Stimulated activated CD8-positive, alpha-beta memory T cell treated with anti-CD3 and anti-CD28 coated beads, Interleukin-7, amount 100 ng/mL, for 1 hour (primary cell): ENCODE measurements at places on chromosomes 1 and 21.

DNA sequence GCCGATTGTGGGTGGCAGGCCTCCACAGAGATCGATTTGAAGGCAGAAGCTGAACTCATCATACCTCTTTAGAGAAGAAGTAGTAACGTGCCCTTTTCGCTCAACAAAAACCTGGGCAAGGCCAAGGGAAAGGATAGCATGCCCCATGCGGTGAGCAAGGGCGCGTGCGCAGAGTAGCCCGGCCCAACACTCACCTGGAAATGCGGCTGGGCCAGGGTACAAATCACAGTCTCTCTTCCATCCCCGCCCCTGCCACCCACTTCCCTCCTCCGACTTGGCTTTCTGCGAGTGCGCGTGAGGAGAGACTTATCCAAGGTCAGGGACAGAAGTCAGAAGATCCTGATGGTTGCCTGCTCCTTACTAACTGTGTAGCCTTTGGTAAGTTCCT, 160.7 kb upstream of the C1orf21 start:
- DNase-seq, result no peak

DNA sequence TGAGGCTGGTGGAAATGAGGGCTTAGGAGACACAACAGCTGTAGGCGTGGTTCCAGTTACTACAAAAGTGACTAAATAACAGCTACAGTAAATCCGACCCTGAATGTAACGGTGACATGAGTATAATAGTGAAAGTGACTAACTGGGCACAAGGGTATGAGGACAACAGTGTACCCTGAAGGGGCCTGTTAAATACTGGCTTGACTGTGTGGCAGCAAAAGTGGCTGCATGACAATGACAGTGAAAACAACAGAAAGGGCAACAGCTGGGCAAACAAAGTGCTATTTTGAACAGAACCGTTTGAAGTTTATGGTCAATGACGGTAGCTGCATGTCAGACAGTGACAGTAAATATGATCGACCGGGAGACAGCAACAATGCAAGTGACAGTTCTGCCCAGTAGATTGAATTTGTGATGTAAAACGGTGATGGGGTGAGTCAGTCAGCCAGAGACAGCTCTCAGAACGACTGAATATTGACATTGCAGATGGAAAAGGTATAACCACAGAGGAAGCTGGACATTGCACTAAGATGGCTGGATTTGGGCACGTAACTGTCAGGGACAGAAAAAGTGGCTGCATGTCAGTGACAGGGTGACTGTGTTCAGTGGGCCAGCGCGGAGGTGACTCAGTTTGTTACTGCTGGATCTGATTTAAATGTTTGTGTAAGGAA, 1.2 kb upstream of the ZBTB40 start:
- DNase-seq, result no peak

- DNase-seq, result no peak
These were observed 16.5 kb downstream of the PTCH2 start for GRCh38 chr1:44826375-44827196.

DNA sequence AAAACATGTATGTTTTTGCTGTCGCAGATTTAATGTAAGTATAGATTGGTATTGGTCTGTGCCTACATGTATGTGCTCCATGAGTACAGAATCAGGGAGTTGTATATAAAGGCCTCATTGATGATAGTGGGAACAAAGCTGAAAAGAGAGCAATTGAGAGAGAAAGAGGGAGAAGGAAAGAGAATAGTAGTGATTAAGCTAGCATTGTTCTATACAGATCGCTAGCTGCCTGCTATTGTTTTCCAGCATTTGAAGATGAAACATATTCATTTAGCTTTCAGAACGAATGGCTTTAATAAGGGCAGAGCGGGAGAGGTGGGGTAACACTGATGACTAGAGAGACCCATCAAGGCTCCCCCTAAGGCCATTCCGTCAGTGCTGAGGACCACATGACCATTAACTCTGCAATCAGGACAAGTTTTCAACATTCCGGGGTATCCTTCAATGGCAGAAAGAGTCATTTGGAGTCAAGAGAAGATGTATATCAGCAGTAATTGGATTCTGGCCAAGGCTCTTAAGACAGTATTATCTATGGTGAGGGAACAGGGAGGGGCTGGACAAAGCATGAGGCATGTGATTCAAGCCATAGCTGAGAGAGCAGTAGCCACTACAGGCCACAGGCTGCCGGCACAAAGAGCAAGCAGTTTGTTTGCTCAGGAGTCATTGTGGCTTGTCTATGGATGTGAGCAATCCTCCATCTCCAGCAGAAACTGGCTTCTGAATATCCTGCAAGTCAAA, 176.5 kb downstream of the PBX1 start:
- no peak for DNase-seq
